ENCODE measurements at places on chromosomes 2 and 18.

DNA sequence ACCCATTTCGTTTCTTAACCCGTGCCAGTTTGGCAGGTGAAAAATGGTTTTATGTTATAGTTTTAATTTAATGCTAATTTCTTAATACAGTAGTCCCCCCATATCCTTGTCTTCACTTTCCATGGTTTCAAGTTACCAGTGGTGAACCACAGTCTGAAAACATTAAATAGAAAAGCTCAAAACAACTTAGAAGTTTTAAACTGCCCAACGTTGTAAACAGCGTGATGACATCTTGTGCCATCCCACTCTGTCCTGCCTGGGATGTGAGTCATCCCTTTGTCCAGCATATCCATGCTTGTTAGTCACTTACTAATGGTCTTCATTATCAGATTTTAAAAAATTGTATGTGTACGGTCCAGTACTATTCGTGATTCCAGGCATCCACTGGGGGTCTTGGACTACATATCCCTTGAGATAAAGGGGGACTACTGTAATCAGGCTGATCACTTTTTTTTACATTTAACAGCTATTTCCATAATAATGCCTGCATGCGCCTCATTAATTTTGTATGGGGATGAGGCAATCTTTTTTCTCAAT lies 31.9 kb downstream of the SLC66A3 start:
- DNase-seq: no peak

GRCh38 chr2:65425276-65425675 lies 7.1 kb downstream of the SPRED2 start:
- DNase-seq: no peak

GRCh38 chr2:197513915-197514314 lies 2.0 kb upstream of the MOB4 start:
- DNase-seq: no peak

DNA sequence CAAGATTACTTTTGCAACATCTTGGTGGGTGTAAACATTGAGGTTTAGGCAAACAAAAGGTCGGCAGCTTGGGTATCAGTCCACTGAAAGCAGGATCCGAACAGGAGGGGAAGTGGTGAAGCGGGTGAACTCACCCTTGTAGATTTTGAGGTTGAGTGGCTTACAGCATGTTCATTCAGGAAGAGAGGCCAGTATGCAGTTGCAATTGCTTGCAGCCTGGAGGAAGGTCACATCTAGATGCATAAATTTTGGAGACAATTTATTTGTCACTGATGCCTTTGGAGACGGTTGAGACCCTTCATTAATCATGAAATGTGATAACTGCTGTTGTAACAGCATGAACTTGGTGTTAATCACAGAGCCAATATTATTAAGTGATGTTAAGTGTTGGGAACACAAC lies 131.1 kb downstream of the LTBP1 start:
- no peak for DNase-seq

GRCh38 chr2:11566383-11566782 lies 32.5 kb downstream of the GREB1 start:
- DNase-seq: no peak

GRCh38 chr2:49029406-49029805 lies 124.9 kb downstream of the FSHR start:
- no peak for DNase-seq

DNA sequence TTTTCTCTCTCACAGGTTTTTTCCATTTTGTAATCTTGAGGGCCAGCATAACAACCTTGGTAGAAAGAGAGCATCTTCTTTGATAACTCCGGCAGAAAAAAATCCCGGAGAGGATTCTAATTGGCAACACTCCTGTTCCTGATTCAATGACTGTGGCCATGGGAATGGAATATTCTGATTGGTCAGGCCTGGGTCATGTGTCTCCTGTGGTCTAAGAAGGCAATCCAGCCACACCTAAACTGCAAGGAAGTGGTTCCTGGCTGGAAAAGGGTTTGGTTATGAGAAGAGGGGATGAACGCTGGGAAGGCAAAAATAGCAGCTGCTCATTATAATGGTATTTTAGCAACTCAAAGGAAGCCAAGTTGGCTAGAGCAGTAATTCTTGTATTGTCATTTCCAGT lies 24.8 kb upstream of the ZNF638 start:
- DNase-seq: no peak

GRCh38 chr2:44075541-44075940 lies 79.8 kb upstream of the LRPPRC start:
- no peak for DNase-seq

All from activated CD8-positive, alpha-beta memory T cell treated with anti-CD3 and anti-CD28 coated beads for 4 hours (primary cell).